GM04503 (cell line): ENCODE measurements at places on chromosomes 2 and 18.

- no peak for DNase-seq
Measured at GRCh38 chr18:46660957-46661749, 4.1 kb upstream of the LOXHD1 start.

DNA sequence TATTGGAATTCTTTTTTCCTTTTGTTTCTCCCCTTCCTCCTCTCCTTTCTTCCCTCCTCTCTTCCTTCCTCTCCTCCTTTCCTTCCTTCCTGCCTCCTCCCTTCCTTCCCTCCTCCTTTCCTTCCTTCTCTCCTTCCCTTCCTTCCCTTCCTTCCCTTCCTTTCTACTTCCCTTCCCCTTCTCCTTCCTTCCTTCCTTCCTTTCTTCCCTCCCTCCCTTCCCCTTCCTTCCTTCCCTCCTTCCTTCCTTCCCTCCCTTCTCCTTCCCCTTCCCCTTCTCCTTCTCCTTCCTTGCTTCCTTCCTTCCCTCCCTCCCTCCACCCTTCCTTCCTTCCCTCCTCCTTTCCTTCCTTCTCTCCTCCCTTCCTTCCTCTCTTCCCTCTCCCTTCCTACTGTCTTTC is 431.0 kb upstream of the MEIS1 start:
- no peak for DNase-seq

DNA sequence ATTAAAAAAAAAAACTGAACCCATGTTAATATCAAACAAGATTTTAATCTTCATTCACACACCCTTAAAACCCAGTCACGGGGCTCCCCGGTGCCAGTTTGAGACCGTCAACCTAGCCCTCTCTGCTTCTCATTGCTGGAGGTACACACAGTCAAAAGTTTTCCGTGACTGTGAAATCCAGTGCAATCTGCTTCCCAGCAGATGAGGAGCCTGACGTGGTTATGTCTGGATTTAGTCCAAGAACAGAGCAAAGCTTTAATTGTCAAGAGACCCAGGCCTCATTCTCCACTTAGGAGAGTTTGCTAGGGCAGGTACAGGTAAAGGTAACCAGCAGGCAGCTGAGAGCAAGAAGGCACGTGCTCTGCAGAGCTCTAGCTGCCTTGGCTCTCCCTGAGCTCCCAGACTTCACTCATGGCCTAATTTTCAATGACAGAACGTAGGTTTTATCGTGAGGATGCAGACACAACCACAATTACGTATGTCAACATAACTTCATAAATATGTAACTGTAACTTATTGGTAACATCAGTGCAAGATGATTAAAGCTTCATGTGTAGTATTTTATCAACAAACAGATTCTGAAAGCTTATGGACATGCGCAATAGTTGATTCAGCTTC is 56.3 kb downstream of the SLC16A14 start:
- DNase-seq = no peak

GRCh38 chr18:13291299-13291698 is 72.7 kb downstream of the LDLRAD4 start:
- DNase-seq = no peak

DNA sequence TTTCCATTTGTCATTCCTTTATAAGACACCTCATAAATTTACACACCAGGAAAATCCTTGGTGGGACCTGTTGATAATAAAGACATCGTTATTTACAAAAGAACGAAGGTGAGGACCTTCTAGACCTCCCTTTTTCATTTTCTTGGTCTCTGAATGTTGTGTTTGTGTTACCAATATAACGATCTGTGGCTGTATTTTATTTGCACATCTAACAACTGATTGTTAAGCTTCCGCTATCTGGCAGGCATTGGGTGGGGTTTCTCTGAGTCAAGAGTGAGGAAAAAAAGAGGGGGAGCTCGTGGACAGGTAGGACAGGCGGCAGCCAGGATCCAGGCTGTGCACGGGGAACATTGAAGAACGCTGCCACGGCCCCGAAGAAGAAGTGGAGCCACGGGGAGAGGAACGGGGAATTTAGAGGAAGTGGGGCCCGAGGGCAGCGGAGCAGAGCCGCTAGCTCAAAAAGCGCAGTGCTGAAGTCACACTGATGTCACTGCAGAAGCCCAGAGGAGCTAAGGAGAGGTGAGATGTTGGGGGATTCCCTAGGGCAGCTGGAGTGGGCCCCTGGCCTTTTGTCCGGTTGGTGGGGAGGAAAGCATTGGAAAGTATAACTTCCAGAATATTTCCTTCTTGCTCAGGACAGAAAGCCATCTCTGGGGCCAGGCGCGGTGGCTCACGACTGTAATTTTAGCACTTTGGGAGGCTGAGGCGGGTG is 20.9 kb upstream of the DNMT3A start:
- DNase-seq = no peak

DNA sequence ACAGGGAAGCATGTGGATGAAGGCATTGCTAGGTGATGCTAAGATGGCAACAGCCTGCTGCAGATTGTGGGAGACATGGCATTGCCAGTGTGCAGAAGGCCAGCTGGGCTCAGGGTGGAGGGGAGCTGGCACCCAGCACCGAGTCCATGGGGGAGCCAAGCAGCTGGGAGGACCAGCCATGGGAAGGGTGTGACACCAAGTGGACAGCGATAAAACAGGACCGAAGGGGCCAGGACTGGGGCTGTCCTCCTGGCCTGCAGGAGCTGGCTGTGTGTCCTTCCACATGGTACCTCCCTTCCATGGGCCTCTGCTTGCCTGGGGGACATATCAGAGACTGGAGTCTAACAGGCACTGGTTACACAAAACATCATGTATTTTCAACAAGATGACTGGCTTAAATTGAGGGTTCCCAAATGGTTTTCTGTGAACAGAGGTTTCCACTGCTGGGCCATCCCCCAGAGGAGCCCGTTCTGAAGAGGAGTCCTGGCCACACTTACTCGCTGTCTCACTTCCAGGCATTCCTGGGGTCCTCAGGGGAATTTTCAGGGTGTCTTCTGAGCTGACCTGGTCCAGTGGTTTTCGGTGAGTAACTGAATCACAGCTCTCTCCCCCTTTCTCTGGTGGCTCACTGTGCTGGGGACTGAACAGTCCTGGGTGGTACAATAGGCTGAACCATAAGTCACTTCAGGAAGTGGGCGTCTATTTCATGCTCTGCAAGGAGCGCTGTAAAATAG is 60.4 kb upstream of the TNP1 start:
- no peak for DNase-seq

- DNase-seq = no peak
Measured at GRCh38 chr2:69225933-69226332, 161.1 kb downstream of the GFPT1 start.

GRCh38 chr2:74856004-74856578 is 22.2 kb downstream of the HK2 start:
- DNase-seq = no peak

DNA sequence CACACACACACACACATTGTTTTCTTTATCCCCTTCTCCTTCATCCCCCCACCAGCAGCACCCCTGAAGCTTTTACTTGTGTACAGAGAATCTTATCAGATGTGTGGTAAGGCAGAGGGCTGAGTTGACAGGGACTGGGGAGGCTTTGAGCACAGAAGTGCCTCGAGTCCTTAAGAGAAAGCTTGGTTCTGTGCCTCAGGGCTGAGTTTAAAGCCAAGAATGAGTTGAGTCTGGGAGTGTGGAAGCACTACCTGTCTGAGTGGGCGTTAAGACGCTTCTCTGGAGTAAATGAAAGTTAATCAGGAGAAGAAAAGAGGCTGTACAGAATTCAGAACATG is 2.7 kb downstream of the ID2 start:
- DNase-seq = no peak

GRCh38 chr2:51734115-51734514 is 702.2 kb upstream of the NRXN1 start:
- DNase-seq = no peak

GRCh38 chr2:237467447-237468179 is 19.4 kb upstream of the MLPH start:
- DNase-seq = no peak

- no peak for DNase-seq
Measured at GRCh38 chr18:79937103-79937860, 14.2 kb downstream of the SLC66A2 start.

- no peak for DNase-seq
Measured at GRCh38 chr18:50518787-50519546, 40.9 kb upstream of the MAPK4 start.

GRCh38 chr2:71702971-71703898 is 249.9 kb downstream of the DYSF start:
- no peak for DNase-seq

GRCh38 chr18:79424008-79424565 is 28.4 kb downstream of the NFATC1 start:
- no peak for DNase-seq

DNA sequence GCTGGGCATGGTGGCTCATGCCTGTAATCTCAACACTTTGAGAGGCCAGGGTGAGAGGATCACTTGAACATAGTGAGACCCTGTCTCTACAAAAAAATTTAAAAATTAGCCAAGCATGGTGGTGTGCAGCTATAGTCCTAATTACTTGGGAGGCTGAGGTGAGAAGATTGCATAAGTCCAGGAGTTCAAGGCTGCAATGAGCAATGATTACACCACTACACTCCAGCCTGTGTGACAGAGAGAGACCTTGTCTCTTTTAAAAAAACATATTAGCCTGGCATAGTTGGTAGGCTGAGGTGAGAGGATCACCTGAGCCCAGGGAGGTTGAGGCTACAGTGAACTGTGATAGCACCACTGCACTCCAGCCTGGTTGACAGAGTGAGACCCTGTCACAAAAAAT is 13.7 kb downstream of the TRAPPC8 start:
- no peak for DNase-seq
